ENCODE measurements at places on chromosomes 6 and 20. TPM values are rescaled to one million over a fixed set of nuclear protein-coding genes. Genes with fewer than 3 reads are reported as not detected.

Gene GNAS-AS1
- total RNA-seq, result 15.0 TPM

Gene WFDC5
- not detected for total RNA-seq

Gene C2
- total RNA-seq, result 1.7 TPM

Gene CST1
- total RNA-seq, result 2.7 TPM

Gene SAPCD1
- total RNA-seq, result 3.9 TPM

Gene TMEM200A
- total RNA-seq, result 22.7 TPM

Gene OR2H2
- total RNA-seq, result not detected

DNA sequence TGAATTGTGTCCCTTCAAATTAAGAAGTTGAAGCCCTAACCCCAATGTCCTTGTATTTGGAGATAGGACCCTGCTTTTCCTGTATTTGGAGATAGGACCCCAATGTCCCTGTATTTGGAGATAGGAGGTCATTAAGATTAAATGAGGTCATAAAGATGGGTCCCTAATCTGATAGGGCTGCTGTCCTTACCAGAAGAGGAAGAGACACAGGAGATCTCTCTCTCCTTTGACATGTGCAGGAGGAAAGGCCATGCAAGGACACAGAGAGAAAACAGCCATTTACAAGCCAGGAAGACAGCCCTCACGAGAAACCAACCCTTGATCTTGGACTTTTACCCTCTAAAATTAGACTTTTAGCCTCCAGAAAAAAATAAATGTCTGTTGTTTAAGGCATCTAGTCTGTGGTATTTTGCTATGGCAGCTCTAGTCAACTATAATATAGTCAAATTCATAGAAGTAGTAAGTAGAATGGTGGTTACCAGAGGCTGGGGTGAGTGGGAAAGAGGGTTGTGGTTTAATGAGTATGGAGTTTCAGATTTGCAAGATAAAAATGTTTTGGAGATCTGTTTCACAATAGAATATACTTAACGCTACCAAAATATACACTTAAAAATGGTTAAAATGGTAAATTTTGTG, 59.3 kb downstream of the UBE3D start:
- H3K4me3 ChIP-seq, result no peak overlapping the region
- H3K36me3 ChIP-seq, result no peaks in the 10 kb centered on the region
- no peak overlapping the region for H3K27ac ChIP-seq
- no peak for DNase-seq

GRCh38 chr20:49567421-49568277, at the start of gene PTGIS:
TSS of gene PTGIS (minus strand) at chr20:49568137. CDS start at chr20:49568116, 21 bp downstream.
- H3K36me3 ChIP-seq, result no peaks in the 10 kb centered on the region
- H3K4me3 ChIP-seq, result peak within 1 kb of the TSS; percentile 89
- DNase-seq, result peak; percentile 86
- peaks cover 40% of the 10 kb centered on the region for H3K4me1 ChIP-seq
- H3K27ac ChIP-seq, result peak within 1 kb of the TSS; percentile 99

- H3K36me3 ChIP-seq, result no peaks in the 10 kb centered on the region
- H3K27ac ChIP-seq, result no peak overlapping the region
- H3K27me3 ChIP-seq, result peaks cover 2% of the 10 kb centered on the region
- no peak overlapping the region for H3K4me3 ChIP-seq
- no peak for DNase-seq
Observed at GRCh38 chr20:20839771-20840170, 127.3 kb upstream of the RALGAPA2 start.

GRCh38 chr6:137547186-137547585, 53.0 kb upstream of the OLIG3 start:
- H3K4me1 ChIP-seq, result peaks cover 56% of the 10 kb centered on the region
- H3K27me3 ChIP-seq, result no peaks in the 10 kb centered on the region
- DNase-seq, result peak; percentile 30

DNA sequence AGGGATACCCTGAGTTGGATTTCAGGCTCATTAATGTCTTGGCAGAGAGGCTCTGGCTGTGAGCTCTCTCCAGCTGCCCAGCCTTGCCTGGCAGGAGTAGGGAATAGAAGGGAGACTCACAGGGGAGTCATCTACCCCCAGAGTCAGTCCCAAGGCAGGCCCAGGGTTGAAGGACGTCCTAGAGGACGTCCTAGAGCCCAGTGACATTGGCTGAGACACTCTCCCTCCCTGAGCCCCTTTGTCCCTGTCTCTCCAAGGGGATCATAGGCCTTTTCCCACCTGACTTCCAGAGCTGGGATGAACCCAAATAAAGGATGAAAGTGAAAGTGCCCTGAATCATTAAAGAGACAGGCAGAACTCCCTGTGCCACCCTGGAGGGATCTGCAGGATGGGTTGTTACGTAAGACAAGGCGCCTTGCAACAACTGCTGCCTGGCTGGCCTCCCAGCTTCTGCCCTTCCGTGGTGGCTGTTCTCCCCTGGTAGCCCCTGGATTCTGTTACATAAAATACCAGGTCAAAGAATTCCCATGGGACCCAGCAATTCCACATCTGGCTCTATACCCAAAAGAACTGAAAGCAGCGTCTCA, 53.6 kb upstream of the SIRPA start:
- DNase-seq, result no peak
- H3K4me1 ChIP-seq, result no peaks in the 10 kb centered on the region
- no peaks in the 10 kb centered on the region for H3K27me3 ChIP-seq
- no peak overlapping the region for H3K4me3 ChIP-seq

Data from GM23338 (cell line).